Keratinocyte (primary cell): ENCODE measurements at places on chromosomes 3 and 15.

DNA sequence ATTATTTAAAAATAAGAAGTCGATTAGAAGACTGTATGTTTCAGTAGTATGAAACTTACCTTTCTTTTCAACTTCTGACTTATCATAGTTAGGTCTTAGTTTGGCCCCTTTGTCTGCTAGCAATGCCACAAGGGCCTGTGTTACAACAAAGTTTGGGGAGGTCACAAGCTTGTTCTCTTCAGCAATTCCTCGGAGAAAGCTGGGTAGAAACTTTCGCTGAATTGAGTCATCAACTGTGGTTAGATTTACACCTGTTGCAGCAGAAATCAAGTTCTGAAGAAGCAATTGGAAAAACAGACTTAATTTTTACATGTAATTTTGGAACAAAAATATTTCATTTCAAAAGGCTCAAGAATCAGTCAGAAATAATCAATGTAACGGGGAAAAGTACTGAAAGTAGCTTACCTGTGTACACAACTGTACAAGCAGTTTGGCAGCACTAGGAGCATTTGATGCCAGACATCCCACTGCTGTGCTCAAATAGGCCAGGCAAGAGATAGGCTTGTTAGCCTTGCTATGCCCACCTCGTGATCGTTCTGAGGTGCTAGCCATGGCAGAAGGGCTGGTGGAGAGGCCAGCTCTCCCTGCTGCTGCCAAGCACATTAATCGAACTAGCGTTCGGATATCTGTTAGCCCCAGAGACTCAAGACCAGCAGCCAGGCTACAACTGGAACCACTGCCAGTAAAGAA, 58.6 kb downstream of the FBXL22 start:
- DNase-seq, result no peak

GRCh38 chr3:47817609-47818008, 14.7 kb downstream of the DHX30 start:
- no peak for DNase-seq

DNA sequence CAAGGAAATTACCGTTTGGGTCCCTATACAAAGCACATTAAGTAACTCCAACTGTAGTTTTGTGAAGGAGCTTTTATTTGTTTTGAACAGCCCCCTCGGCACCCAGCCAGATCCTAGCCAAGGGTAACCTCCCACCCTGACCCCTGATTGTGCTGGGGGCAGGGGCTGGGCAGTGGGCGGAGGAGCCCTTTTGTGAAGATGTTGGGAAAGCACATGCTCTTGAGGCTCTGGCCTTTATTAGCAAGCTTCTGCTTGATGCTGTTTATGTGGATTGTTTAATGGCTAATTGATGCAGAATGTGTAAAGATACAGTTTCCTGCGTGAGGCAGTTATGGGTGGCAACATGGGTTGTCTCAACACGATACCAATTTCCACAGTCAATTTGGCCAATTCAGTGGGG, 136.5 kb downstream of the MAP2K5 start:
- no peak for DNase-seq

GRCh38 chr3:11480663-11481298, 162.9 kb downstream of the VGLL4 start:
- no peak for DNase-seq

DNA sequence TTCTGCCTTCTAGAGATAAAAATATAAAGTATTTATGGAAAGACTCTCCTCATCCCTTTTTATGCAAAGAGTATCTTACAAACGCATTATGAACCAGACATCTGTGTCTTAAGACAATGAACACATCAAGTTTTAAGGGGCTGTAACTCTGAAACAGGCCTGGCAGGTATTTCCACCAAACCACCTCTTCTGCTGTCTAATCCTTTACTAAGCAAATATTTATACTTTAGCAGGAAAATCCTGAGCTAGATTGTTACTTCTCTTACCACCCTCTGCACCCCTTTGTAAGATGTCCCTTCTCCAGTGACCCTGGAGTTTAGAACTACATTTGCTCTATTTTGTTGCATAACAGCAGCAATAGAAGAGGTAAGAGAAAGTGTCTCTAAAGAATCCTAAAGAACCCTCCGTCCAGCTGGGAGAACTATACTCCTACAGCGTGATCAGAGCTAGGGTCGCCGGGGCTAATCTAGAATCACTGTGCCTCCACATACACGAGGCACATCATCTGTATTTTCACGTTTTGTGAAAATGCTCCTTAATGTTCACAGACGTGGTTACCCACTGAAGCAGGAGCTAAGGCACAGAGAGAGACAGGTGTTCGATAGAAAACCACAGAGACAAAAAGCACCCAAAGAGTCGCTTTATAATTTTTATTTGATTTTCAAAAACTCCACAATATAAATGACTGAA, 129.6 kb downstream of the FOXP1 start:
- DNase-seq, result no peak

DNA sequence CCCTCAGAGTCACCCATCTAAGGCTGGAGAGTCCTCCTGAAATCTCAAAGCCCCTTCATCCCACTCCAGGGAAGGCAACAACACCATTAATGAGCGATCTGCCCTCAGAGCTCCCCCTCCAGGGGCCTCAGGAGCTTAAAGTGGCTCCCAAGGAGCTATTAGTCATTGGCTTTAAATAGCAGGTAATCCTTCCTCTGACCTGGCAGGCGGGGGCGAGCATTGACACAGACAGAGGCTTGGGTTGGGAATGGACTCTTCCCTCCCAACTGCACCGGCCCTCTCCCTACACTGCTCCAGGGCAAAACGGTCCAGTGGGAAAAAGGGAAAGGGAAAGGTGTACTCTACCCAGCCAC, 1.4 kb downstream of the MFGE8 start:
- DNase-seq, result no peak

- no peak for DNase-seq
Measured at GRCh38 chr3:61340931-61341461, 89.7 kb upstream of the FHIT start.

GRCh38 chr3:86794361-86795065, 196.4 kb downstream of the VGLL3 start:
- no peak for DNase-seq

- DNase-seq, result no peak
Measured at GRCh38 chr15:76962337-76963013, 30.9 kb downstream of the RCN2 start.

GRCh38 chr3:124303305-124303910, 311.5 kb upstream of the ROPN1 start:
- DNase-seq, result no peak

DNA sequence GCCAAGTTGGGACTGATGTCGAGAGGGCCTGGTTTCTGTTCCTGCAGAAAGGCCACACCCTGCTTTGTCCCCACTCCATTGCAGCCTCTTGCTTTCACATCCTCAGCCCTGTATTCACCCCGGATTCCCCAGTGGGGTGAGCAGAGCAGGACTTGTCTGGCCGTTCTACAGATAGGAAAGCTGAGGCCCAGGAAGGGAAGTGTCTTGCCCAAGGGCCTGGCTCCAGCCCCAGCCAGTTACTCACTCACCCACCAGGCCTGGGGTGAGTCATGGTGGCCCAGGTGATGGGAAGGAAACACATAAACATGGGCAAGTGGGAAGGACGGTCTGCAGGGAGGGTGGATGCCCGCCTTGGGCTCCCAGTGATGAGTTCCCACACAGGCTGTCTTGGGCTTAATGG, 6.1 kb upstream of the DUSP7 start:
- DNase-seq, result peak; percentile 99

GRCh38 chr15:48334260-48334659, 3.0 kb downstream of the DUT start:
- DNase-seq, result no peak

- DNase-seq, result no peak
Measured at GRCh38 chr15:37098468-37099318, 1.7 kb downstream of the MEIS2 start.

- no peak for DNase-seq
Measured at GRCh38 chr3:89504432-89504831, 397.0 kb downstream of the EPHA3 start.

- peak; percentile 30 for DNase-seq
Measured at GRCh38 chr3:171446801-171447578, 13.2 kb downstream of the TNIK start.

- DNase-seq, result no peak
Measured at GRCh38 chr3:53149699-53150098, 11.3 kb upstream of the PRKCD start.

GRCh38 chr15:50971542-50971941, 63.1 kb downstream of the AP4E1 start:
- DNase-seq, result no peak

DNA sequence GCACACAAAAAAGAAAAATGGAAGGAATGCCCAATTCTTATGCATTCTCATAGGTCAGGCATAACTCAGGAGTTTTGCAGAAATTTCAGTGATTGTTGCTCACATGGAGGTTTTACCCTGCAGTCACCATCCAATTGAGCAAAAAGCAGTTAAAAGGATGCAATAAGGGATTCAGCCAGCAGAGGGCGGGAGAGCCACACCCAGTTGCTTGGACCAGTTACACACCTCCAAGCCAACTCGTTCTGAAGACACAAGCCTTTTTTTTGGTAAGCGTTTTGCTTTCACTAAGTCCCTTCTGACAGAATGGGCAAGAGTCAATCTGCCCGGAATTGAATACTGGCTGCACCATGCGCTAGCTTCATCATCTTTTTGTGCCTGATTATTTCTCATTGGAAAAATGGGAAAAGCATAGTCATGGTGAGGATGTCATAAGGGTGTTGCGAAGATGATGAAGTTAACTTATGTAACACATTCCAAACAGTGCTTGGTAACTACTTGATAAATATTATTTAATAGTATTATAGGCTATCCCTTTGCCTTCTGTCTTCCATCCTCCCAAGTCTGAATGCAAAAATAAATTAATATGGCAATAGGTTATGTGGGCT, 154.4 kb upstream of the SGO1 start:
- DNase-seq, result peak; percentile 4

- no peak for DNase-seq
Measured at GRCh38 chr3:170022336-170022735, 15.5 kb upstream of the GPR160 start.

- no peak for DNase-seq
Measured at GRCh38 chr3:175342196-175342595, 483.1 kb downstream of the NAALADL2 start.

DNA sequence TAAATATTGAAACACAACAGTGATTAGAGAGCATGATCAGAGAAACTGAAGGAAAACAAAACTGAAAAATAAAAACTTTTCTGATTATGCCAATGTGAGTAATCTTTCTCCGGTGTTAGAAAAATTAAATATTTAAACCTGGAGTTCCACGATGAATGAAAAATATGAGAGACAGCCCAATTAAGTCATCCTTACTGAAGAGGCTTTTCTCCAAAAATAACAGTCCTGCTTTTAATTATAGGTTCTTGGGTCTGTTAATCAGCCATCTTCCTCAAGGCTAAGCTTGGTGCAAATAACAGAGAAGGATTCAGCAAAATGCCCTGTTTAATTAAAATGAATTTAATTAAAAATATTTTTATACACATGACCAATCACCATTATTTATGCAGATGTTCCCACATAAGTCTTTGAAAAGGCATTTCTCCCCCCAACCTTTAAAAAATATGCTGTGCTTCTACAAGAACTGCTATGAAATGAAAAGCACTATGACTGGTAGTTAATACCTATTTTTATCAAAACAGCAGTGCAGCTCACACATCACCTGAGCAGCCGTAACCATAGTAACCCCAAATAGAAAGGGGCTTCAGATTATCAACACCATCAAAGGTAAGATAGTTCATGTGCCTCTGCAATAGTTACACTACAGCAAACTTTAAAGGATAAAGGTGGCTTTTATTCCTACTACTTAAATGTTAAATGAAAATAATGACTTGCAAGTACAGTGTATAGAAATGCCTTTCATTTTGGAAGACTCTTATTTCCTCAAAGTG, 175.7 kb downstream of the SLC9A9 start:
- no peak for DNase-seq

DNA sequence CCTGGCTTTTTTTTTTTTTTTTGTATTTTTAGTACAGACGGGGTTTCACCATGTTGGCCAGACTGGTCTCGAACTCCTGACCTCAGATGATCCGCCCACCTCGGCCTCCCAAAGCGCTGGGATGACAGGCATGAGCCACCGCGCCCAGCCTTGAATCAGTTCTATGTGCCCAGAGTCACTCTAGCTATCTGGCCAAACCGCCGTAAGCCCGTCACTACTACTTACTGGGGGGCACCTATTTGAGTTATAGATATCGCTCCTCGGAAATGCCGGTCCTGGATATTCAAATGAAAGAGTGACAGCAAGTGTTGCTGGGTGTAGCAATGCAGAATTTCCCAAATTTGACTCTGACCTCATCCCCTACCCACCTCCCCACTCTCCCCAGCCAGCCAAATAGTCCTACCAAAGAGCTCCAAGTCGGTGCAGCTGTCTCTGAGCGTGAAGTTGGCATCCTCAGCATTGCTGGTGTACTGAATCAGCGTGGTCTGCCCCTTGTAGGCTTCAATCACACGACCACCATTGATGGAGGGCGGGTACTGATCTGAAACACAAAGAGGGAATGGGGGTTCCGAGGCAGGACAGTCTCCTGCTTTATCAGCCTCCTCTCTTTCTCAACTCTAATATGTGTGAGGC, 38.1 kb downstream of the MUC20 start:
- no peak for DNase-seq

DNA sequence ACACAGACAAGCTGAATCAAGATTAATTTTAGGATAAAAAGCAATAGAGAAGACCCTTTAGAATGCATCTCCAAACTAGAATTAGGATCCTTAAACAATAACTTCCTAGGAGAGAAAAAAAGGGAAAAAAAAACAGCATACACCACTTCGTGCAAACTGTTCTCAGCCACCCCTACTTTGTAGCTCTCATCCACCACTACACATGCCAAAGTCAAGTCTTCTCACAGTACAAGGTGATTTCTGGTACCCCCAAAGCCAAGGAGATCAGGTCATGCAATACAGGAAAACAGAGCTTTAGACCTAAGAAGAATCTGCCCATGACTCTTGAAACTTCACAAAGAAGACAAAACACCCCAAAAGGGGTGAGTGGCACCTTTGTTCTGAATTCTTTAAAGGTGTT, 166.9 kb downstream of the SUCNR1 start:
- DNase-seq, result no peak

DNA sequence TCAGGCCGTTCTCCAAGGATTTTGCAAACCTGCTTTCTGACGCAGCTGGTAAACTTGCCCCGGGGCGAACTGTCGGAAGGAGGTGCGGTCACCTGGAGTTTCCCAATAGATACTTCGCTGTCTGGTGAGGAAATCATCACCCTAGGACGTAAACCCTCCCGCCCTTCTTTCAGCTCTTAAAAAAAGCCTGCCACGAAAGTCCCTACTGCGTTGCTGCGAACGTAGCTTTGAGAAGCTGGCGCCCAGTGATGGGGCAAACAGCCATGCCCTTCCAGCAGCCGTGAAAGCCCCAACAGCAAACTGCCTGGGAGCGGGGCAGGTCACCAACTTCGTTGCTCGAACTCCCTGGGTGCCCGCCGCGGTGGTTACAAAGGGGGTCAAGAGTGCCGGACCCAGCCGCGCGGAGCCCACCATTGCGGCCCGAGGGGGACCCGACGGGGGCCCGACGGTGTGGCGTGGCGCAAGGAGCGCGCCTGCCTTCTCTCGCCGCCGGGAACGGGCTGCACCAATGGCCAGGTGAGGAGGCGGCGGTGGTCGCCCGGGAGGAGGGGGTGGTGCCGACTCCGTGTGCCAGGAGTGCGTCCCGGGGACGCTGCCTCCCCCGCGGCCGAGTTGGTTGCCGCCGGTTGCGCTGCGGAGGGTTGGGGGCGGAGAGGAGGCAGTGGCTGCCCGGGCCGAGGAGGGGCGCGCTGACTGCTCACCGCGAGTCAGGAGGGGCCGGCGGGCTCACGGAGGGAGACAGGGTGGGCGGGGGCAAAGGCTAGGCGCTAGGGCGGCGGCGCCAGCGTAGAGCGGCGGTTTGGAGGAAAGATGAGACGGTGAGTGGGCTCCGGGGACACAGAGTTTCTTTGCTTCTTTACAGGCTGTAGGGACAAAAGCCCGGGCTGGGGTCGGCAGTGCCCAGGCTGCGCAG, at the start of gene PHLDB2:
PHLDB2 (plus strand) TSS at position 205 of the 913 bp plus-strand sequence. CDS start 24,813 bp downstream, outside the sequence.
- peak; percentile 77 for DNase-seq
